Stimulated activated CD8-positive, alpha-beta memory T cell treated with anti-CD3 and anti-CD28 coated beads, Interleukin-12 subunit alpha, Interleukin-12 subunit beta, amount 100 ng/mL, for 4 hours (primary cell): ENCODE measurements at places on chromosomes 3 and 15.

DNA sequence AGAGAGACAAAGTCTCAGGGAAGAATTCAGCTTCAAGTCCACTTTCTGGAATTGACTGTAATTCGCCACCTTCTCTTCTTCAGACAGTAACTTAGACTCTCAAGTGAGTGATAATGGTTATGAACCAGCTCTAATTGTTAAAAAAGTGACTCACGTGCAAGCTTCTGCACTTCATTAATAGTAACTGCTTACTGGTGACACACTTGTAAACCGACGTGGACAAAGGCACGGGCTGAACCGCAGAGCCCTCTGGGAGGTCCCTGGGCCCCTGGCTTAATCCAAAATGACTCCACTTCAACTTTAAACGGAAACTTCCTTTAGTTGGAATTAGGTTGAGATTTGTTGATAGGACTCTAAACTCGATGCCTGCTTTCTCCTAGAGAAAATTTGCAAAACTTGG, 17.0 kb downstream of the MUC4 start:
- no peak for DNase-seq

GRCh38 chr15:77418966-77419835, 703 bp downstream of the PEAK1 start:
- DNase-seq, result peak; percentile 29

DNA sequence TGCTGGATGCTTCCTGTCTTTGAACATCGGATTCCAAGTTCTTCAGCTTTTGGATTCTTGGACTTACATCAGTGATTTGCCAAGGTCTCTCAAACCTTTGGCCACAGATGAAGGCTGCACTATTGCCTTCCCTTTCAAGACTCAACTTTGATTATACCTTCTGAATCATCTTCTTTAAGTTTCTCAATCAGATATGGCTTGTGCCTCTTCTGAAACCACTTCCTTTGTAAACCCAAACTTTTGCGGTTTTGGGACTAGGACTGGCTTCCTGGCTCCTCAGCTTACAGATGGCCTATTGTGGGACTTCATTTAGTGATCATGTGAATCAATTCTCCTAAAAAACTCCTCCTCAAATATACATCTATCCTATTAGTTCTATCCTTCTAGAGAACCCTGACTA, 47.1 kb upstream of the CADPS start:
- no peak for DNase-seq

DNA sequence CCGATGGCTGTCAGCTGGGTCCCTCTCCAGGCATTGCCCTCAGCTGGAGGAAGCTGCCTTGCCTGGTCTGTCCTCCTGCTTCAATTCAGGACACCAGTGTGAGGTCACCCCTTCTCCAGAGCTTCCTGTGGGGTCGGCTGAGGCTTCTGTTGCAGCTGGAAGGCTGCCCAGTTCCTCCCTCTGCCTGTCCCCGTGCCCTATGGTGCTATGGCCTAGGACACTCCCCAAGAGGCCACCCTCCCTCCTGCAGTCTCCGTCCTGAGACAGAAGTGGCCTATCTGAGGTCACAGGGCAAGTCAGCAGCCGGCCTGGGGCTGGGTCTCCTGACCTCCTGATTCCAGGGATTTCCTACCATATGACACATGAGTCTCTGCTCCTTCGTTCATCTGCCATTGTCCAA, 57.9 kb downstream of the RASGRF1 start:
- DNase-seq, result no peak

DNA sequence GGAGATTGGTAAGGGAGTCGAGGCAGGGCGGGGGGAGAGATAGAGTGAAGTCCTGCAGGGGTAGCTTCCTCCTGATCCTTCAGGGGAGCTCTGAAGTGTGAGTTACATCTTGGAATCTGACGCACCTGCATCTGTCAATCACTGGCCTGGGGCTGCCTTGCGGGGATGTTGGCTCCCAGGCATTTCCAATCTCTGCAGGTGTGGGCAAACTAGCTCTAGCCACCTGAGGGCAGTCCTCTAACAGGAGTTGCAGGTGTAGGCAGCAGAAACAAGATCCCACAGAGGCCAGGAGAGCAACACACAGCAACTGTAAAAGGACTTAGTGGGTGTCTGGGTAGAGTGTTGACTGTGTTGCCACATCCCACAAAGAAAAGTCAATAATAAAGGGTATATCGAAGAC, 63.6 kb downstream of the ZNF621 start:
- no peak for DNase-seq

DNA sequence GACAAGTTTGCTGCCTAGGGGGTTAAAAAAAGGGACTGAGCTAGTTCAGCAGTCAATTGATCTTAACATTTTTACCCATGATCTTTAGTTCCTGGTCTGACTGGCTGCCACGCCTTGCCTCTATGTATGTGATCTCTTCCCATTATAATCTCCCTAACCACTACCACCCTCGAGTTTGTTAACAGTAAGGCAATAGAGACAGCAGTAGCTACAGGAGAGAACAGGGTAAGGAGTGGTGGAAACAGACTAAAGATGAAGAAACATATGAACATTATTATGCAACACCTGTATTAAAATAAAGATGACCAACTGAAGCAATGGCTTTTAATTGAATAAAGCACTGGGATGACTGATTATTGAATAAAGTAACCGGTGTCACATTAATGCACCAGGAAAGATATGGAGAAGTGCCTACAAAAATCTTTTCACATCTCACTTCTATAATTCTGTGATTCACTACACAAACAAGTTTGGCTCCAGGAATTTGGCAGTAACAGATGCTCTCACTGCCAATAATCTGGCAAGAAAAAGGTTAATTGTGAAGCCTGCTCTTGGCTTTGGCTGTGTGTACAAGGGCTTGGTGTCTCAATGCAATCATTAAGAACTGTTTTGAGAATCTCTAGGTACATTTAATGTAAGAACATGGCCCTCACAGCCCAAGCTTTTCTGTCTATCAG, 95.7 kb downstream of the HHLA2 start:
- DNase-seq, result no peak

GRCh38 chr15:56045068-56045748, 51.8 kb upstream of the NEDD4 start:
- DNase-seq, result no peak

- no peak for DNase-seq
Measured at GRCh38 chr3:100125161-100125938, 11.0 kb upstream of the FILIP1L start.

DNA sequence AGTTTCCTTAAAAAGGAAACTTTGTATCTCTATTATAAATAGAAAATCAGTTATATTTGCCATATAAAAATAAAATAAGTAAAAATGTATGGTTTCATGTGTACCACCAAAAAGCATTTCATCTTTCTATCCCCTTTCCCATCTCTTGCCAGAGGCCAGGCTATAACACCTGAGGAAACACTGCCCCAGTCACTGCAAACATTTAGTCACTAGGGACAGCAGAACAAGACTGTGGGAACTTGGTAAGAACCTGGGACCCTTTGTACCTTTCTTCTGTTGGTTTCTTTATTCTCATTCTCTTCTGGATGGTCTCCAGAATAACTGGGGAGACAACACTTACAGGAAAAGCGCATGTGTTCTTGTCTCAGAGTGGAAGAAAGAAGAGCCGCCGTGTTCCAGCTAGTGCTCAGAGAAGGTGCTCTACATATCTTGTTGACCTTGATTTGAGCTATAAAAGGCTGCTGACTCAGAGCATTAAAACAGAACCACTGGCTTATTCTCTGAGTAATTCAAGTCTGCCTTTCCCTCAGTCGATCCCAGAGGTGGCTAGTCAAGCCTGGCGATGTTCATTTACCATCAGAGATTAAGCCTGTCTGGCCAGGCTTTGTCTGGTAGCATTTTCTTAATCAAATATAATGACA, 361.6 kb downstream of the RBMS3 start:
- no peak for DNase-seq

DNA sequence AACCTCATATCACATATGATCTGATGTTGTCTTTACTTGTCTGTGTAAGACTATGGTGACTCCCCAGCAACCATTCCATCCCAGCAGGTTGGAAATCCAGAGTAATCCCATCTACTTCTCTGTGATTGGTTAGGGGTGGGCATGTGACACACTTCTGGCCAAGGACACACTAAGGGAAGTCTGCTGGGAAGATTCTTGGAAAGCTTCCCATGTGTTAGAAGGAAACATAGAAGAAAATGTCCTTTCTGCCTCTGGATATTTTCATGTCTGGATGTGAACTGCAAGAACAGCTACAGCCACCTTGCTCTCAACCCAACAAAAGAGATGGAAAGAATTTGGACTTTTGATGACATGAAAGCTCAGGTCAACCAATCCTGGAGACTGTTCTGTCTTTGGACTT, 2.6 kb upstream of the UBE2Q2 start:
- DNase-seq, result no peak

DNA sequence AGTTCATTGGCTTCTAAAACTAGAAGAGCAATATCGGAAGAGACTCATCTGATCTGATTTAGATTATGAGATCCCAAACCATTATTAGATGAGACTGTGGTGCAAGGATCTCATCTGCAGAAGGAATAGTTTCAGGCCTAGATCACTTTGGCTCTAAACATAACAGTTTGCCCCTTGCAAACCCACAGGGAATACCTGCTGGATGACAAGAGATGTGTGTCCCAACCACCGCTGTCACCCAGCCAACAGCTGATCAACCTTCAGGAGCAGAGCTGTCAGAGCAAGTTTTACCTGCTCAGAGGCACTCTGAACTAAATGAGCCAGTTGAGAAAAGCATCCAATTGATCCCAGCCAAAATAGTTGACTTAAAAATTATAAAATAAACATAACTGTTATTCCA, 64.0 kb upstream of the ST3GAL6 start:
- DNase-seq, result no peak

GRCh38 chr3:69806735-69807438, 67.6 kb downstream of the MITF start:
- no peak for DNase-seq

GRCh38 chr3:108511490-108511889, 1.1 kb upstream of the MYH15 start:
- no peak for DNase-seq

DNA sequence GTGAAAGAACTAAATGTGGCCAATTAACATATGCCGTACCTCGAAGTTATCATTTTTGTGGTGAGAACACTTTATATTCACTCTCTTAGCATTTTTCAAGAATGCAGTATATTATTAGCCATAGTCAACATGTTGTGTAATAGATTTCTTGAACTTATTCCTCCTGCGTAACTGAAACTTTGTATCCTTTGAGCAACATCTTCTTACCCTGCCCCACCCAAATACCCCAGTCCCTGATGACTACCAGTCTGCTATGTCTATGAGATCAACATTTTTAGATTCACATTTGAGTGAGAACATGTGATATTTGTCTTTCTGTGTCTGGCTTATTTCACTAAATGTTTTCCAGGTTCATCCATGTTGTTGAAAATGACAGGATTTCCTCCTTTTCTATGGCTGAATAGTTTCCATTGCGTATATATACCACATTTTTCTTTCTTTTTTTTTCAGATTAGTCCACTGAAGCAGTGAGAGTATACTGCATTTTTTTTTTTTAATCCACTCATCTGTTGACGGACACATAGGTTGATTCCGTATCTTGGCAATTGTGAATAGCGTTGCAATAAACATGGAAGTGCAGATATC, 12.7 kb upstream of the KBTBD8 start:
- no peak for DNase-seq

- DNase-seq, result no peak
Measured at GRCh38 chr3:128349963-128350599, 116.6 kb downstream of the DNAJB8 start.

DNA sequence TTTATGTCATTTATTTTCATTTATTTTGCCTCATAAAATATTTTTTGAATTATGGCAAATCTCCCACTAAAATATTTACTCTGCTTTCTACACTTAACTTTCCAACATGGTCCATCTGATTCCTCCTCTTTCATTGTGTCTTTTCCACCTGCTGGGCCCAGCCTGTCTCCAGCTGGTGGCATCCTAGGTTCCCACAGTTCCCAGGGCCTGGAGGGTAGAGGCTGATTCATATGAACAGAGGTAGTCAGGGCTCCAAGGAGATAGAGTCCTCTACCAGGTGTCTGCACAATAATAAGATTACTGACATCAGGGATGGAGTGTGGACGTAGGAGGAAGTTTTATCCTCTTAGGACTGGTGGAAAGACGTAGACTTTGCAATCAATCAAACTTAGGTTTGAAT, 14.3 kb downstream of the ZBTB38 start:
- DNase-seq, result no peak

- no peak for DNase-seq
Measured at GRCh38 chr15:74397239-74398068, 30.0 kb upstream of the CYP11A1 start.

DNA sequence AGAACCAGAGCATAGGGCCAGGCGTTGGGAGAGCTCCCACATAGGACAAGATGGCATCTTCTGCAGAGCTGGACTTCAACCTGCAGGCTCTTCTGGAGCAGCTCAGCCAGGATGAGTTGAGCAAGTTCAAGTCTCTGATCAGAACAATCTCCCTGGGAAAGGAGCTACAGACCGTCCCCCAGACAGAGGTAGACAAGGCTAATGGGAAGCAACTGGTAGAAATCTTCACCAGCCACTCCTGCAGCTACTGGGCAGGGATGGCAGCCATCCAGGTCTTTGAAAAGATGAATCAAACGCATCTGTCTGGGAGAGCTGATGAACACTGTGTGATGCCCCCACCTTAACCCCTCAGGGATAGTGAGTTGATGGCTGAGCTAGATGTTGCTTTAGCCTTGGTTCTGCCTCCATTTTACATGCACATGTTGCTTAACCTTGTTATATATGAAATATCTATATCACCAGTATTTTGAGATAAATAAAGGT, at the start of gene PYDC2:
TSS of gene PYDC2 (plus strand) at position 51 of the 483 bp plus-strand sequence. CDS start at position 51, 0 bp downstream.
- DNase-seq, result no peak

GRCh38 chr3:194189243-194189791, 53.4 kb downstream of the HES1 start:
- DNase-seq, result no peak

- no peak for DNase-seq
Measured at GRCh38 chr15:60070838-60071493, 66.9 kb downstream of the FOXB1 start.

DNA sequence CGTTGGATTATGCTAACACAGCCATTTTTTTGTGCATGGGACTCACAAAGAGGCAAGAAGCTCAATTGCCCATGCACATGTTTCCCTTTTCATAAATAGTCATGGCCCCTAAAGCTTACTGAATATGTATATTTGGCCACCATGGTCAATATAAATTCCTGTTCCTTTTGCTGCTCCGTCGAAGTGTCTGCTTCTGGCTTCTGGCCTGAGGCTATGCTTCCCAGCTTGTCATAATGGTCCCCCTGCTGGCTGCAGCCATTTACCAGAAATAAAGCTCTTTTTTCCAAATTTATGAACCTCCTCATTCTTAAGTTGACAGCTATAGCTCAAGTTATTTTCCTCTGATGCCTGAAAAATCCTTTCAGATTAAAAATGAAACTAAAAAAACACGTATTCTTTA, 602.1 kb downstream of the VGLL3 start:
- no peak for DNase-seq

DNA sequence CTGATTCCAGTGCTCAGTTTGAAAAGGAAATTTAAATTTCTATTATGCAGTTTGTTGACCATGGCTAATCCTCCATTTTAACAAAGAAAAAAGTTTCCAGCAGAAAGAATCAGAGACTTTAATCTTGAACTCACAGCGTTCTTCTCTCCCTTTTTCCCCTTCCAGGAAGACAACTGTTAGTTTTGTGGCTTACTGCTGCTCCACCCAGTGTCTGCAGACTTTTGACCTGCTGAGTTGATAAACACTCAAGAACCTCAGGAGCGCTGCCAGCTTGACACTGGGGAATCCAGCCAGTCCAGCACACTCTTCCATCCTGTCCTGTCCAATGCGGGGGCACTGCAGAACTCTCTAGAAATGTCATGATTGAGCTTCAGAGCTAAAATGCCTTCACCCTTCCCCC, 134.6 kb downstream of the LRRC28 start:
- DNase-seq, result no peak

GRCh38 chr3:38039101-38039898, at the start of gene DLEC1:
DLEC1 (plus strand) TSS chr3:38039208; CDS start chr3:38039226, 18 bp downstream.
- DNase-seq, result peak; percentile 59

- DNase-seq, result no peak
Measured at GRCh38 chr3:12115849-12116248, 42.9 kb downstream of the TIMP4 start.
